Left colon (tissue), 2 donors: ENCODE measurements at places on chromosomes 3 and 15.

DNA sequence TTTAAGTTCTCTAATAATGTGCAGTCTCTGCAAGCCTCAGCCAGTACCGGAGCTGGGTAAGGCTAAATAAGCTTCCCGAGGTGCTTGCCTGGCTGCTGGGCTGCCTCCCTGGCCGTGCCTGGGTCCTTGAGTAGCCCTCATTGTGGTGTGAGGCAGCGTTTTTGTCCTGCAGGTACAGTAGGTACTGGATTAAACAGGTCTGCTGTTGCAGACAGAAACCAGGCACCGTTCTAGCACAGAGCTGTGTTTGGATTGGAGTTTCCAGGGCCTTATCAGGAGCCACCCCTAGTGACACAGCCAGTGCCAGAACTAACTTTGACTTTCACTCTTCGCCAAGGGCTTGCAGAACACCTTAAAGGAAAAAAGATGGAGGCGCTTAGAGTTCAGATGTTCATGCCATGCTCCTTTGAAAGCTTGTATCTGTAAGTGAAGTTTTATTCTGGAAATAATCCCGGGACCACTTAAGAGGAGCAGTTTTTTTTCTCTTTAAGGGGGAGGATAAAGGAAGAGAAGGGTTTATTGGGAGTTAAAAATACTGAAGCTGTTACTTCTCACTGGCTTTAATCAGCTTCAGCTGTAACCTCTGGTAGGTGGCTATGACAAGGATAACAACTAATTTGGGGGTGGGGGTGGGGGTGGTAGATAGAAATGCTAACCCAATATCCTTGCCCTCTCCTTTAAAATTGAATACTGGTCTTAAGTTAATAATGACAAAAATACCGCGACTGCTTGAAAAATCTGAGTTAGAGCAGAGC lies 126.8 kb downstream of the MITF start:
- no peak for DNase-seq

GRCh38 chr3:115146032-115146417 lies 1.1 kb downstream of the ZBTB20 start:
- DNase-seq = peak; percentile 58

GRCh38 chr3:22952860-22953259 lies 250.3 kb upstream of the UBE2E2 start:
- no peak for DNase-seq

GRCh38 chr3:62587579-62588031 lies 214.3 kb upstream of the FEZF2 start:
- no peak for DNase-seq

GRCh38 chr3:101779822-101780381 lies 891 bp downstream of the NXPE3 start:
- no peak for DNase-seq

DNA sequence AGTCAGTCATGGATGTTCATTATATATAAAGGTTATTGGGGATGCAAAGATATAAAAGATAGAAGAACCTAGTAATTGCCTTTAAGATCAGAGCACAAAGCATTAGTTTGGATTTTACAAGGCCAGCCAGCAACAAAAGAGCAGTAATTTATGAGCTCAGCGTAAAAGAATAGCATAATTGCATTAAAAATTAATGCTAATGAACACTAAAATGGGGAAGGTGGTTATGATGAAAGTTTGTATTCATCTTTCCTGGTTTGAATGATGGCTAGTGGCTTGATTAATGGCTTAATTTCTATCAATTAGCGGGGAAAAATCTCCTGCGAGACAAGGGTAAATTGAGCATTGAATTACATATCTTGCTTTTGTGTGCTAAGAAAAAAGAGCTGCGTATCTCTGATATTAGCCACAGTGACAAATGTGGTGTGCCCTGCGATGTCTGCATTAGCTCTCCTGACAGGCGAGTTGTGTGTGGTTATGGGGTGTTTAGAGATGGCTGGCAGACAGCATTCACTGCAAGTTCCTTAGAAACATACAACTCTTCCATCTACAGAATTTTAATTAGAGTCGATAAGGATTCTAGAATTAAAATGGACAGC lies 42.8 kb upstream of the MLF1 start:
- DNase-seq = no peak

GRCh38 chr3:49536875-49537533 lies 17.3 kb upstream of the BSN start:
- no peak for DNase-seq

DNA sequence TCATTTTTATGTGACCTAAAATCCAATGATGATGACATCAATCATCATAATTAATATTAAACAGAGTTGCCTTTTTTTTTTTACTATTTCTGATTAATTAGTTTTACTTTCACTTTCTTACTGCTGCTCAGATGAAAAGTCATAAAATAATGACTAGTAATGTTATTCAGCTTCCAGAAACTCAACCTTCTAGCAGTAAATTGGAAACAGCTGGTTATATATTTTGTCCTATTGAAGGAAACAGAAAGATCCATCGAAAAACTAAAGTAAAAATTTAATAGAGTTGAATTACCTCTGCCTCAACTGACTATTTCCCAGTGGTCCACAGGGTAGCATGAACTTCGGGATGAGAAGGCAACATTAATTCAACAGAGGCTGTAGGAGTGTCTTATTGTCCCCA lies 107.1 kb upstream of the PTX3 start:
- no peak for DNase-seq

- DNase-seq = no peak
Observed at GRCh38 chr3:188367678-188368077, 213.7 kb downstream of the LPP start.

DNA sequence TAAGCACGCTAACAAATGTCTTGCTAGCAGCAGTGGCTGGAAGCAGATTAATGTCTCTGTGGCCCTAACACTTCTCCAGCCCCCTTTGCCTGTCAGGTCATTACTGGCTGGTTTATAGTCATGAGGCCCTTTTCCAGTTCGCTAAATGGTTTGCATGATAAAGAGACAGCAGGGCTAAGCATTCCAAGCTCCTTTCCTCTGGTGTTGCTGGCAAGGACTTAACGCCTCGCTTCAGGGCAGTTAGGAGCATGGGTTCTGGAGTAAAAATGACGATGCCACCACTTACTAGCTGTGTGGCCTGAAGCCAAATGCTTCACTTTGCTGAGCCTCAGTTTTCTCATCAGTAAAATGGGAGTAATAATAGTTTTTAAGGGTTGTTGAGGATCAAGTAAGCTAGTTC lies 185.9 kb downstream of the MEGF11 start:
- DNase-seq = no peak

- no peak for DNase-seq
Observed at GRCh38 chr15:49987198-49987785, 131.7 kb downstream of the ATP8B4 start.

DNA sequence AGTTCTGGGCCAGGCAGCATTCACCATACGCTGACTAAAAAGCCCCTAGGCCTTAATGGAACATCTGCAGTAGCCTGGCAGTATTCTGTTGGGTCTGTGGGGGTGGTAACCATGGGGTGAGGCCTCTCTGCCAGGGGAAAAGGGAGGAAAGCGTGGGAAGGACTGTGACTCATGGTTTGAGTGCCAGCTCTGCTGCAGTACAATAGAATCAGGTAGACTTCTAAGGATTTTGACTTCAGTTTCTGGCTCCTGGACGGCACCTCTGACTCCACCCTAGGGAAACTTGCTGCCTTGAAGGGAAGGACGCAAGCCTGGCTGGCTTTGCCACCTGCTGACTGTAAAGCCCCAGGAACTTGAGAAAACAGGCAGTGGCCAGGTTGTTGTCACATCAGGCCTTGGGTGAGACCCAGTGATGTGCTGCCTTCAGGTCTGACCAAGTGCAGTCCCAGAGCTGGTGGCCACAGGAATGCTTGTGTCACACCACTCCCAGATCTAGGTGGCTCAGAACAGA lies 148.6 kb downstream of the SUCNR1 start:
- DNase-seq = no peak

DNA sequence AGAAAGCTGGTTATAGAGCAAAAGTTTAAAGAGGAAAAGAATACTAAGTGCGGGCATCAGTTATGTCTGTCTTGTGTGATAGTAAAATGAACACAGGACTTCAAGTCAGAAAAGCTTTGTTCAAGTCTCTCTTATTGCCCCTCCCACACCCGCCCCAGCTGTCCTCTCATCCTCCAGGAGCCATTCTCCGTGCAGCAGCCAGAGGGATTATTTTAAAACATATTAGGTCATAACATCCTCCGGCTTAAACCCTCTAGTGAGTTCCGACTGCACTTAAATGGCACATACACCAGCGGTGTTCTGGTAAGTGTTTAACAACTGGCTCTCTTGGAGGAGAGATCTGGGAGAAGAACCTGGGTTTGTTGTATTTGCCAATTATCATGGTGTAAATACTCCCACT lies 104.8 kb upstream of the TNFAIP8L3 start:
- DNase-seq = no peak

- no peak for DNase-seq
Observed at GRCh38 chr3:60979461-60980341, 271.6 kb downstream of the FHIT start.

DNA sequence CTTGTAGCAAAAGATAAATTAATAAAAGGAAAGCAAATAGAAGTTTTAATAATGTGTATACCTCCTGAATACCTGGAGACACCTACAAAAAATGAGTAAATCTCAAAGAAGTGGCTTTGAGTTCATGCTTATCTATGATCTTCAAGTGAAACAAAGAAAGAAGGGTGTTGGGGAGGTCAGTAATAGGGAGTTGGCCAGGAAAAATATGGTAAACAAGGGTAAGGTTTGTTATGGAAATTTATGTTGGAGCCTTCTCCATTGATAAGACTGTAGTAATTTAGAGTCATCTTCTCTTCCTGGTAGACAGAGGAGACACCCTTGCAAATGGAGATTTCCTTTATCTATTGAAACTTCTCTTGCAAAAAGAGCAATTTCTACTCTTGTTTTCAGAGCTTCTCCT lies 6.6 kb upstream of the CCR8 start:
- no peak for DNase-seq

DNA sequence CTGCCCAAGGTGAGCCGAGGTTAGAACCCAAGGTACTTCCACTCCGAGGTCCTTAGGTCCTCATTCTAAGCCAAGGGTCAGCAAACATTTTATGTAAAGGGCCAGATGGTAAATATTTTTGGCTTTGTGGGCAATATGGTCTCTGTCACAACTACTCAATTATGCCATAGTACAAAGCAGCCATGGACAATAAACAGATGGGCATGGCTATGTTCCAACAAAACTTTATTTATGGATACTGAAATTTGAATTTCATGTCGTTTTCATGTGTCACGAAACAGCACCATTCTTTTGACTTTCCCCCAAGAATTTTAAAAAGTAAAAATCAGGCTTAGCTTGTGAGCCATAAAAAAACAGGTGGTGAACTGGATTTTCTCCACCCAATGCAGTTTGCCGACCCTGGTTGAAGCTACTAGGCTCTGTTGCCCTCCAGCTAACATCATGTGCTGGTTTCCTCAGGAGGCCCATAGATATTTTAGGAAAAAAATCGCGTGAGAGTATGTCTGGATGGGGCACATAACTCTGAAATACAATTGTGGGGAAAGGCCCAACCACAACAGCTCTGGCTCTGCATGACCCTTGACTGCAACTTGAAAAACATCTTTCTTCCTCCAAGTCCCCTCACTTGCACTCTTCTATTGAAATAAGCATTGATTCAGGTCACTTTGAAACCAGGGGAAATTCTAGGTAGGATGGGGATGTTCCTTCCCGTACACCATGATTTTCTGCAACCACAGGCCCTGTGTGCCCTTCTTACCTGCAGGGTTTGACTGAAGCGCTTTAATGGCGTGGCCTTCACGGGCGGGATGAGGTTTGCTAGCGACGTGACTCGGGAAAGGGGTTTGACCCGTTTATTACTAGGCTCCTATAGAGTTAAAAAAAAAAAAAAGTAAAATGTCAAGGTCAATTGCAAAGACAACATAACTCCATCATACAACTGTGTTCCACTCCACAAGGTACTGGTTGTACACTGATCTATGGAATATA lies 28.5 kb downstream of the ARHGEF3 start:
- DNase-seq = no peak

- no peak for DNase-seq
Observed at GRCh38 chr3:190003681-190004123, 117.0 kb downstream of the P3H2 start.

- no peak for DNase-seq
Observed at GRCh38 chr3:150073513-150073912, 102.8 kb upstream of the PFN2 start.

DNA sequence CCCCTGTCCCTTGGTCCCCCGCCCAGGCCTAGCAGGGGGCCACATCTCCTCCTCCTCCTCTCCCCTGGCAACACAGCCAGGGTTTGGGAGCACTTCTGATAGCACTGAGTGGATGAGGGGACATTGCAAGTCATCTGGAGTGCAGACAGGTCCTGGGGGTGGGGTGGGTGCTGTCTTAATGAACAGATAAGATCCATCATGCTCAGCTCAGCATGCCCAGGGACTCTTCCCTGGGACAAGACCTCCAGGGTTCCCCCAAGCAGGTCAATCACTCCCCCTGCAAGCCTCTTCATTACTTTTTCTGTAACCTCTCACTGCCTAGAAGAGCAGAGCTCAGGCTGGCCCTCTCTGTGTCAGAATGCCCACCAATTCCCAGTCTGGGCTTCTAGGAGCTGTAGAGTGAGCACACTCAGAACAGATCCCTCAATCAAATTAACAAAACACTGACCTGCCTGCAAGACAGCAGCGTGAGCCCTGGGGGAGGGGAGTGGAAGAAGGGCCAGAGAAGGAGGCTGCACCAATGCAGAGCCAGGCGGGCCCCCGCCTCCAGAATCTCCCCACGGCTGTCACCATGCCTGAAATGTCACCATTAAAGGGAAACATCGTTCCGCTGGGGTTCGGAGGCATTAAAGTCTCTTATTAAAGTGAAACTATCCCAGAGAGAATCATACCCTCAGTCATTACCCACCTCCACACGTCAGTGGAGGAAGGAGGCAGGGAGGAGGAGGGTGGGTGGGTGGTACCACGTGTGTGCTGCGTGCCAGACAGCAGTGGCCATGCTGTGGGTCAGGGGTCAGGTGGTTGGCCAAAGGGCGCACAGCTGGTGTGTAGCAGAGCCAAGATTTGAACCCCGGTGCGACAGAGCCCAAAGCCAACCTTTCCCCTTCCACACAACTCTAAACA lies 114.7 kb upstream of the LINGO1 start:
- no peak for DNase-seq

- DNase-seq = no peak
Observed at GRCh38 chr3:116920826-116921610, 211.4 kb downstream of the TUSC7 start.

DNA sequence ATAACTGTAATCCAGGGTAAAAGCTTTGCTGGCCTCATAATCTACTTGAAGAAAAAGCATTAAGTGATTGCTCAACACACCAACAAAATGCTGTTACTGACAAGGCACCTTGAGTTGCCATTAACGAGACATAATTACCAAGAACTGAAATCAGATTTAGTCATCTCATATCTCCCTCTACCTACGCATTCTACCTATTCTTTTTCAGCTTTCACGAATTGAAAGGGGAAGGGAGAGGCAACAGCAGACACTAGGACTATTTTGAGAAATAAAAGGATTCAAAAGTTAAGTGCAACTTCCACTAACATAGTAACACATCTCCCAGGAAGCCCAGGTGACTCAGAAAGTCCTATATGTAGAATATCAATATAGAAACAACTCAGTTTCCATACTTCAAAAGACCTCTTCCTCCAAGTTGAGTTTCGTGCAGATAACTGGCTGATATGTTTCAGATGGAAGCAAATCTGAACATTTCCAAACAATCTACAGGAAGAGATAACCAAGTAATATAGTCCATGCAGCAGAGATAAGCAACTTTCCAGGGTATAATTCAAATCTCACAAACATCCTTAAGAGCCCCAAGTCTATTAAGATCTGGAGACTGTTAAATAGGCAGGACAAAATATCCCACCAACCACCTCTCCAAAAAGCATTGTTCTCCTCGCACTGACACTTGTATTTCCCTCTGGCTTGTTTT lies 1.9 kb downstream of the OSBPL10 start:
- no peak for DNase-seq
